ENCODE measurements at places on chromosomes 16 and 17.
A peak's percentile ranks its signal among the peaks of the same experiment; 100 is the strongest.

GRCh38 chr17:28763137-28763799, 19.5 kb downstream of the TRAF4 start:
- no peak for DNase-seq

- no peak for DNase-seq
Observed at GRCh38 chr17:7574176-7574953, 5.1 kb upstream of the CD68 start.

GRCh38 chr17:6435968-6436367, 1.0 kb upstream of the AIPL1 start:
- peak; percentile 70 for DNase-seq

DNA sequence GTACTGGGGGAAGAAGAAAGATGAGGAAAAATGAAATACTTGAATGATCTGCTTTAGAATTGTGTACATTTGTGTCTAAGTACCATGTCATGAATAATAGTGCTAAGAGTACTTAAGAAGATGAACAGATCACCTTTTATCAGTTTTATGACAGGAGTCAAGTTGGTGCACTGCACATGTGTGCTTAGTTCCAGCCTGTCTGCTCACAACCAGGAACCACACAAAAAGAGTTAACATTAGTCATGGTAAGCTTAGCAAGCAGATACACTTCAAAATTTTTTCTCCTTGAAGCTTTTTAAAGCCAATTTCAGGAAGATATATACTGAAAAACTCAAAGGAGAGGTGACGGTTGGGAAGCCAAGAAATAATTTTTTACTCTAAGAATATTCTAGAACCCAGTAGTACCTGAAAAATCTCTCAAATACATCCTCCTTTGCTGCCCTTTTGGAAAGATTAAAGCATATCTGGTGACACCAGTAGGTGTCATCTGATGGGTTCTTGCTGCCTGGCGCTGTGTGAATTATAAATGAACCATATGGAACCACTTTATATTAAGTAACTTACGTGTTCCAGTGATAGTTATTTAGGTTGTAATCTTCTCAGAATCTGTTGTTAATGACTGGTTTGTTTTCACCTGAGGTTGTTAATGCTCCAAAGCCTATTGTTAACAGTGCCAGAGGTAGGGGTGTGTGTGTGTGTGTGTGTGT, 93.4 kb downstream of the MSI2 start:
- no peak for DNase-seq

DNA sequence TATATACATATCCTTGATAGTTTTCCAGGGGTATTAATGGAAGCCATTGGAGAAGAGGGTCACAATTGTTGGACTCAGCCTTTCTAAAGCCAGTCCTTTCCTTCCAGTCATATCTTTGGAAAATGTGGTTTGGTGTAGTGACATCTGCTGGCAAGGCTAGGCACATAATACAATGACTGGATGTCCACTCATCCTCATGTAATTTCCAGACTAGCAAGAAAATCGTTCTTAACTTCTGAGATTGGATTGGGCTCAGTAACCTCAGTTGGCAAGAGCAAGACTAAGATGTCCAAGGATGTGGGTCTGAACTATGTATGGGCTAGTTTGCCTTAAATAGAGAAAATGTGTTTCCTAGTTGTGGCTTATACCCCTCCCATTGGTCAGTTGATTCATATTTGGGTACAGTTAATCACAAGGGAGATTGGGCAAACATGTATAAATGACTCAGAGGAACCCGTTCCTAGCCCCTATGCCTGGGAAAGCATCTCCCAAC, 8.7 kb upstream of the KAT7 start:
- peak; percentile 25 for DNase-seq

GRCh38 chr16:67647681-67648080, 2.7 kb downstream of the CARMIL2 start:
- DNase-seq, result no peak

DNA sequence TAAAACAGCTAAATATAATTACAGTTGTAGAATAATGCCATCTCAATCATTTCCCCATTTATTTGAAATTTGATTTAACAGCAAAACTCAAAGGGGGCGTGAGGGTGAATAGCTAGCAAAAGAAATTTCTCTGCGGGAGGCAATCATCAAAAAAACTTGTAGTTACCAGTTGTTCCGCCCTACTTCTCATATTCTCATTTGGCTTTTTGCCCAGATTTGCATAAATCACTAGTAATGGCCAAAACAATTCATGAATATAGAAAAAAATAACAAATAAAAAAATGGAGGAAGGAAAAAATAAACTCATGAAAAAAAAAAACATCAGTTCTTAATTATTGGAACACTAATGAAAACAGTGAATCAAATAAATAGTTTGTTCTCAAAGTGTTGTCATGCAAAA, 722.6 kb upstream of the KIF2B start:
- DNase-seq, result no peak

DNA sequence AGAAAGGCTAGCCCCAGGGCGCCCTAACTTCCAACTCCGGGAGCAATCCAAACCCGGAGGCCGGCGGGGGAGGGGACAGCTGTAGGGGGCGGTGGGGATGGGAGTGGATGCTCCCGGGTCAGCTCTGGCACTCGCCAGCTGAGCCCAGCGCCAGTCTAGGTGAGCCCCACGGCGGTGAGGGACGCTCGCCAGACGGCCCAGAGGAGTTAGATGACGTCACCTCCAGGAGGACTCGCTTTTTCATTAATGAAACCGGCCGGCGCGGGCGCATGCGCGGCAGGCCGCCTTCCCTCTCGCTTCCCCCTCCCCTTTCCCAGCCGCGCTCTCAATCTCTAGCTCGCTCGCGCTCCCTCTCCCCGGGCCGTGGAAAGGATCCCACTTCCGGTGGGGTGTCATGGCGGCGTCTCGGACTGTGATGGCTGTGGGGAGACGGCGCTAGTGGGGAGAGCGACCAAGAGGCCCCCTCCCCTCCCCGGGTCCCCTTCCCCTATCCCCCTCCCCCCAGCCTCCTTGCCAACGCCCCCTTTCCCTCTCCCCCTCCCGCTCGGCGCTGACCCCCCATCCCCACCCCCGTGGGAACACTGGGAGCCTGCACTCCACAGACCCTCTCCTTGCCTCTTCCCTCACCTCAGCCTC, at the start of gene NF1:
NF1 (plus strand) TSS at position 378 of the 636 bp plus-strand sequence. CDS start 333 bp downstream, outside the sequence.
- peak; percentile 93 for DNase-seq

DNA sequence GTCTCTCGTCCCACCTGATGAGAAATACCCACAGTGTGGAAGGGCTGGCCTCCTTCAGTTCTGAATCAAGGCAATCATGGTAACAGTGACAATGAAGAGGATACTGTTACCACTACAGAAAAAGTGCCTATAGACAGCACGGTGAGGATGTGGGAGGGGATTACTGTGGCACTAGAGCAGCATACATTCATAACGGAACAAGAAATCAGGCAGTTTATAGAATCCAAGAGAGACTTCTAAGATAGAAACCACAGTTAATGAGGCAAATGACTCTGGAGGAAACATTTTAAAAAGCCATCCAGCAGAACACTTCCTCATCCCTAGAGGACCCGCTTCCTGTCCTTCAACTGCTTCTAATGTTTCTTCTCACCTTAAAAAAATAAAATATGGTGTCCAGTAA, 2.7 kb downstream of the RUSF1 start:
- no peak for DNase-seq

DNA sequence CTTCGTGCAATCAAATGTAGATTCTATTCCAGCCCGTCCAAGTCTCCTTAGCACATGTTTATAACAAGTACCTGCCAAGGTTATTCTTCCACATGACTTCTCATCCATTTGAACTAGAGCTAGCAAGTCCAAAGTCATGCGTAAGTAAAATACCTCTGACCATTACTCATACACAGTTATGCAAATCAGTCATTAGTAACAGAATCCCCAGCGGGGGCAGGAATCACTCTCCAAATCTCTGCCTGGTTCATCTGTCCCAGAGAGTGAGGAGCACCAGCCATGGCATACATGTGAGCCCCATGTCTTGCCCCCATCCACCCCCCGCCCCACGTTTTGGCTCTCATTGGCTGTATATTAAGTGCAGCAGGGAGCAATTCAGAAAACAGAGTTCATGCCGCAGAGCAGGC, 27.7 kb downstream of the SRL start:
- no peak for DNase-seq

DNA sequence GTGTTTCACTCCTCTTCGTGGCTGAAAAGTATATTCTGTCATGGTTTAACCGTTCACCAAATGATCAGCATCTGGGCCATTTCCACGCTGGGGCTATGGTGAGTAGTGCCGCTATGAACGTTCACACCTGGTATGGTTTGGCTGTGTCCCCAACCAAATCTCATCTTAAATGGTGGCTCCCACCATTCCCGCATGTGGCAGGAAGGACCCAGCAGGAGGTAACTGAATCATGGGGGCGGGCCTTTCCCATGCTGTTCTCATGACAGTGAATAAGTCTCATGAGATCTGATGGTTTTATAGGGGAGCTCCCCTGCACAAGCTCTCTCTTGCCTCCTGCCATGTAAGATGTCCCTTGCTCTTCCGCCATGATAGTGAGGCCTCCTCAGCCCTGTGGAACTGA, 45.7 kb upstream of the ZNF469 start:
- DNase-seq, result no peak

GRCh38 chr16:14353340-14353739, 276.7 kb downstream of the PARN start:
- no peak for DNase-seq
